Hematopoietic multipotent progenitor cell treated with erythropoietin and hydrocortisone succinate and interleukin-3 and kit ligand, for 8 days (in vitro differentiated cells): ENCODE measurements at places on chromosomes 12 and 14.

- no peak for DNase-seq
These were observed 64.4 kb upstream of the PTHLH start for GRCh38 chr12:28036940-28037339.

GRCh38 chr12:47721431-47721973, 3.8 kb downstream of the ENDOU start:
- no peak for DNase-seq

DNA sequence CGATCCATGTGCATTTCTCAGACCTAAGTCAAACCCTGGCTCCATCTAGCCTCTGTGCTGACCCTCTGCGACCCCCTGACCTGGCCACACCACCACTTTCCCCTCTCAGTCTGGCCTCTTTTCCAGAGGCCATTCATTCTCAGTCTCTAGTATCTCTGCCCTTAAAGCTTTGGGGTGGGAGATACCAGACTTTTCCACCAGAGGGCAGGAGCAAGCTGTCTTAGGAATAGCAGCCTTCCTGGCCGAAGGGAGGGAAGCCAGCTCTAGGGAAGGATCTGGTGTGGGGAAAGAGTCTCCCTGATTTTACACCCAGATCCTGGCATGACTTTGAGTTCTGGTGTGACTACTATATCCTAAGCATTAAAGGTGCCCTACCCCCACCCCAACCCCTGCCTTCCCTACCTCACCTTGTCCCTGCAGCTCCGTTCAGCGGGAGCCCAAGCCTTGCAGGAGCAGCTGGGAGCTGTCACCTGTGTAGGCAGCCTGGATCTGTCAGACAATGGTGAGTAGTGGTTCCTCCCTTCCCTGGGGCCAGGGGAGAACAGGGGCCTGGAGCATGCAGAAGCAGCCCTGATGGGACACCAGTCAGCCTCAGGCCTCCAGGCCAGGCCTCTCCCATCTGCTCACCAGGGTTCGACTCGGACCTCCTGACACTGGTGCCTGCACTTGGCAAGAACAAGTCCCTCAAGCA, 6.6 kb downstream of the CARMIL3 start:
- DNase-seq, result peak; percentile 74

DNA sequence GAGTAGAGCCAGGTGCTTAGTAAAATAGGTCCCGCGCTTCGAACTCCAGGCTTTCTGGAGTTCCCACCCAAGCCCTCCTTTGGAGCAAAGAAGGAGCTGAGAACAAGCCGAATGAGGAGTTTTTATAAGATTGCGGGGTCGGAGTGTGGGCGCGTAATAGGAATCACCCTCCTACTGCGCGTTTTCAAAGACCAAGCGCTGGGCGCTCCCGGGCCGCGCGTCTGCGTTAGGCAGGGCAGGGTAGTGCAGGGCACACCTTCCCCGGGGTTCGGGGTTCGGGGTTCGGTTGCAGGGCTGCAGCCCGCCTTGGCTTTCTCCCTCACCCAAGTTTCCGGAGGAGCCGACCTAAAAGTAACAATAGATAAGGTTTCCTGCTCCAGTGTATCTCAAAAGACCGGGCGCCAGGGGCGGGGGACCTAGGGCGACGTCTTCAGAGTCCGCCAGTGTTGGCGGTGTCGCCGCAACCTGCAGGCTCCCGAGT, 3.6 kb downstream of the SSTR1 start:
- no peak for DNase-seq

GRCh38 chr14:64337888-64338615, 43.9 kb upstream of the ESR2 start:
- peak; percentile 64 for DNase-seq

- DNase-seq, result no peak
These were observed 65.9 kb downstream of the CACNA1C start for GRCh38 chr12:2118481-2119255.

DNA sequence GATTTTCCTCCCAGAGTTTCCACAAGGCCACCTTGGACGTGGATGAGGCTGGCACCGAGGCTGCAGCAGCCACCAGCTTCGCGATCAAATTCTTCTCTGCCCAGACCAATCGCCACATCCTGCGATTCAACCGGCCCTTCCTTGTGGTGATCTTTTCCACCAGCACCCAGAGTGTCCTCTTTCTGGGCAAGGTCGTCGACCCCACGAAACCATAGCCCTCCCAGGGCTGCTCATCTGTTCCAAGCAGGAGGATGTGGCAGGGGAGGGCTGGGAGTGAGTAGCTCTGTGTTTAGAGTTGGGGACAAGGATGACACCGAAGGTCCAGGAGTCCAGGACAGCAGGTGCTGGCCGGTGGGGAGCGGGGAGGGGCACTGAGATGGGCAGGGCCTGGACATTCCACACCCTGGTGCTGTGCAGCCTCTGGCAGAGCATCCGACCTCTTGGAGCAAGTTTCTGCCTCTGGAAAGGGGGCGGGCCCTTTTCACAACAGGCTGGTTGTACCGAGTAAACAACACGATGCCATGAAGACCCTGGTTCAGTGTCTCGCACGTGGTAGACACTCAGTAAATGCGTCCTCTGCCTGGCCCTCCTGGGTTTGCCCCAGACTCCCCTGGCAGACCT, 8.2 kb downstream of the SERPINA4 start:
- no peak for DNase-seq

DNA sequence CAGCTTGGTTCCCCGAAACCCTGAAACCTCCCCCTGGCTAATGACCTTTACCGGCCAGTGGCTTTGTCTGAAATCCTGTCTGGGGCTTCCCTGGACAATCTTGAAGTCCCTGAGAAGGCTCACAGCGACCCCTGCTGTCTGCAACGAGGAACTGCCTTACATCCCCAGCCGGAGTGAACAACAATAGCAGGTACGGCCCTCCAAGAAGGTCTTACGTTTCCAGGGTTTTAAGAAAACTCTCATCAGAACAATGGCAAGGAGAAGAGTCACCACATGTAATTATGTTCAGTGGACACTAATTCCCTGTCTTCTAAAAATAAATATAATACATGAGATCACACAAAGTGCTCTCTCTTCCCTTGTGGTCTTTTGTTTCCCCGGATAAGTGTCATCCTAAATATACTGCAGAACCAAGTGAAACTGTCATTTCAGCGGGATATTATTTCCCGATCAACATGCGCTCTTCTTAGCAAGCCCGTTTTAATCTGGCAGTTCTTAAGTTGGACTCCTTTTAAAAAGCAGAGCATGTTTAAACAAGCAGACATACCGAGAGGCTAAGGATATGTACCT, 53.3 kb downstream of the RBM19 start:
- peak; percentile 68 for DNase-seq

DNA sequence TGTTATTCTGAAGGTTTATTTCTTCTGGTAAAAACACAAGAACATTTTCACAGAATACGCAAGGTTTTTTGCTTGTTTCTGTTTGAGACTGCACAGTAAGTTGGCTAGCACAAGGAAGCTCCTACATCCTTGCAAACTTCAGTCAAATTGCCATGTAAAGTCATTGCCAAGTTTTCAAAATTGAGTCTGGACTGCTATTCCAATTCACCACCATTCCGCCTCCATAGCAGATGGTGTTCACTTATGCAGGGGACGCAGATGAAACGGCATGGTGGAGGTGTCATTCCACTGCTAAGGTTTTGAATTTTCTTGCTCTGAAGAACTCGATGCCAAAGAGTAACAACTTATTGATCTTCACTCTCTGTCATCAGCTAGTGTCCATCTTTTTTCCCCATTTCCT, 303.9 kb upstream of the SYT1 start:
- no peak for DNase-seq

- DNase-seq, result no peak
These were observed 53.1 kb upstream of the GNG2 start for GRCh38 chr14:51807356-51807755.

DNA sequence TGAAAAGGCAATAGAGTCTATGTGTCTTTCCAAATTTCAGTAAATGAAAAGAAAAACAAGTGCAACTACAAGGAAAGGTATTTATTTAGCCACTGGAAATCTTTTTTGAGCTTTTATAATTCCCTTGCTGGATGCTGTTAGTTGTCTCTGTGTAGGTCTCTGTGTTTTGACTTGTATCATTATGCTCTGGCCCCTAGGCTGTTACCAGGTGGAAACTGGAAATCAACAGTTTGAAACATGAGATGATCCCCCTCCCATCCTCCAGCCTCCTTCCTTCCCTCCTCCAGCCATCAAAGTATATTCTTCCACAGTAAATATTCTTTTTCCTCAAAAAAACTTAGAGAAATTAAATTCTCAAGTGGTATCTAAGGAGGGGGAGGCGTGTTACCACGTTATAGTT, 934 bp upstream of the DCN start:
- DNase-seq, result no peak

GRCh38 chr12:94649349-94650142, 811 bp downstream of the TMCC3 start:
- no peak for DNase-seq

- no peak for DNase-seq
These were observed 42.1 kb downstream of the FOXN3 start for GRCh38 chr14:89374908-89375307.

- no peak for DNase-seq
These were observed 14.8 kb downstream of the MED13L start for GRCh38 chr12:116262741-116263140.

GRCh38 chr14:75341620-75342019, 63.0 kb downstream of the FOS start:
- DNase-seq, result no peak

- DNase-seq, result no peak
These were observed 145.3 kb upstream of the DCN start for GRCh38 chr12:91327889-91328288.

GRCh38 chr12:13179211-13180074, 17.1 kb upstream of the EMP1 start:
- peak; percentile 67 for DNase-seq

DNA sequence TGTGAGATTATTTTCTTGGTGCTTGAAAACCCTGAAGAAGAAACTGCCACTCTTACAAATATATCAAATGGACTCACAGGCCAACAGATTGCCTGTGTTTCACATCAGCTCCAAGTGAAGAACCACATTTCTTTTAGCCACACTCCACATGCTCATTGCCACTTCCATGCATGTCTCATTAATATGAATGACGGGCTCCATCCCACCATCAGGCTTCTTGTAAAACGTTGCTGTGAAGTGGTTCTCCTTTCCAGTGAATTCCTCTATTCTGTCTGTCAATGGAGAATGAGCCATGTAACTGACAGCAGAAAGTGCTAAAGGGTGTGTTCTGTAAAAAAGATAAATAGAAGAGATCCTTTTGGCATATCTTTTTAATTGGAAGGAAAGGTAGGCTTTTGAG, 188.2 kb upstream of the RMST start:
- no peak for DNase-seq

DNA sequence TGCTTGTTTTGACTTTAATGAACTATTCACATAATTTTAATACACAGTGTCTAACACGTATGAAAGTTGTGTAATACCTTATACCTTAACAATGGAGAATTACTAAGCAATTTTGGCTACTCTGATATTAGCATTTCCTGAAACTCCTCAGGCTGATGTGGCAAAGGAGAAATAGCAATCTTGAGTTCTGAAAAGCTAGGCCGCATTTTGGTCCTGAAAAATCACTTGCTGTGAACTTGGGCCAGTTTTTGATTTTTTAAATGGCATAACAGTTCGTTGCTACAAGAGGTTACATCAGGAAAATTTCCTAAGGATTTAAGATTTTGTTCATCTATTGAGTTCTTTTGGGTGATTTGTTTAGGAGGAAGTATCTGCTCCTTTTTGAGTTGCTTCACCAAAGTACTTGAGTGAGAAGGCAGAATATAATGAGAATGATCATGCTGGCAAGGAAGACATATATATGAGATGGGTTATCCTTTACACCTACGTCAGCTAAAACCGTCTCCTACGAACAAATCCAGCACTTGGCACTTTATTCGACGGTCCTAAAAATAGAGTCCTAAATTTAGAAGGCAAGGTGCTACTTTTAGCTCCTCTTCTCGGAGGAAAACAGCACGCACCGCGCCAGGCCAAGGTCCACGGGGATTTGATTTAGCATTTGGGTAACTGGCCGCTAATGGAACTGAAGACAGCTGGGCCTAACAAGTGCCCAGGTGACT, 32.2 kb downstream of the MIA2 start:
- DNase-seq, result peak; percentile 30

DNA sequence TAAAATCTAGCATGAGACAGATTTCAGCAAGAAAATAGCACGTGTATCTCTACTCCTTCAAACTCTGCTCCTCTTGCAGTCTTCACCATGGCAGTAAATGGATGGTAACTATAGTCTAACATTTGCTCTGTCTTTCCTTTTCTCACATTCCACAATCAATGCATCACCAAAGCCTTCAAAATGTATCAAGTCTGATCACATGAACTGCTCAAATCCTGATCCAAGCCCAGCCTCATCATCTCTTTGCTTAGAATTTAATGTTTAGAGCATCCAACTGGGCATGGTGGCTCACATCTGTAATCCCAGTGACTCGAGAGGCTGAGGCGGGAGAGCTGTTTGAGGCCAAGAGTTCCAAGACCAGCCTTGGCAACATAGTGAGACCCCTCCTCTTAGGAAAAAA, 45.9 kb downstream of the CDK17 start:
- no peak for DNase-seq
